Bone marrow (tissue), 2 donors: ENCODE measurements at places on chromosomes 13 and 19.

GRCh38 chr19:19746286-19747213, 13.6 kb upstream of the ZNF14 start:
- DNase-seq, result no peak

- DNase-seq, result no peak
Observed at GRCh38 chr13:81800433-81800832, 1459.5 kb upstream of the SPRY2 start.

- no peak for DNase-seq
Observed at GRCh38 chr13:60158321-60158801, 5.4 kb downstream of the DIAPH3 start.

GRCh38 chr19:10222201-10222890, 8.8 kb downstream of the S1PR2 start:
- no peak for DNase-seq

- DNase-seq, result no peak
Observed at GRCh38 chr19:2582984-2583956, 107.3 kb downstream of the GADD45B start.

- DNase-seq, result no peak
Observed at GRCh38 chr13:97948041-97948440, 5.4 kb upstream of the IPO5 start.

DNA sequence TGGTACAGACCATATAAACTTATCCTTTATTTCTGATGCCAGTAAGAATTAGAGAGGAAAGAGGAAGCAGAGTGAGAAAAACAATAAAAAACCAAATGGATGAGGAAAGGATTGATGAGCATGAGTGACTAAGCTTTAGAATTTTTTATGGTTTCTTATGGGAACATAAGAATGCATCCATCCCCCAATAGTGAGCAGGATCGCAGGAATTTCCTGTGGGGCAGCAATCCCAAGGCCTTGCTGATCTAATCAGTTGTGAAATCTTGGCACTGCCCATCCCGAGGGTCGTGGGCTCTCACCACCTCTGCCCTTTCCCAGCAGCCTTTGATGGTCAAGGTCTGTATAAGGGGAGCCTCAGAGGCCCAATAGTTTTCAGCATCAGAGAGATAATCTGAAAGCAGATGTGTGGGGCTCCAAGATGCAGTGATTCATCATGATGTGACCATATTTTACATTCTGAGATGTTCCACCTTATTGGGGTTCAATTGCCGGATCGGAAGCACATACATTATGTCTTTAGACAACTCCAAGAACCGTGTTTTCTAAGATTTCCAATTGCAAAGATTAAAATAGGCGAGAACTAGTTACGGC, 222.1 kb downstream of the DNAJC15 start:
- DNase-seq, result no peak

DNA sequence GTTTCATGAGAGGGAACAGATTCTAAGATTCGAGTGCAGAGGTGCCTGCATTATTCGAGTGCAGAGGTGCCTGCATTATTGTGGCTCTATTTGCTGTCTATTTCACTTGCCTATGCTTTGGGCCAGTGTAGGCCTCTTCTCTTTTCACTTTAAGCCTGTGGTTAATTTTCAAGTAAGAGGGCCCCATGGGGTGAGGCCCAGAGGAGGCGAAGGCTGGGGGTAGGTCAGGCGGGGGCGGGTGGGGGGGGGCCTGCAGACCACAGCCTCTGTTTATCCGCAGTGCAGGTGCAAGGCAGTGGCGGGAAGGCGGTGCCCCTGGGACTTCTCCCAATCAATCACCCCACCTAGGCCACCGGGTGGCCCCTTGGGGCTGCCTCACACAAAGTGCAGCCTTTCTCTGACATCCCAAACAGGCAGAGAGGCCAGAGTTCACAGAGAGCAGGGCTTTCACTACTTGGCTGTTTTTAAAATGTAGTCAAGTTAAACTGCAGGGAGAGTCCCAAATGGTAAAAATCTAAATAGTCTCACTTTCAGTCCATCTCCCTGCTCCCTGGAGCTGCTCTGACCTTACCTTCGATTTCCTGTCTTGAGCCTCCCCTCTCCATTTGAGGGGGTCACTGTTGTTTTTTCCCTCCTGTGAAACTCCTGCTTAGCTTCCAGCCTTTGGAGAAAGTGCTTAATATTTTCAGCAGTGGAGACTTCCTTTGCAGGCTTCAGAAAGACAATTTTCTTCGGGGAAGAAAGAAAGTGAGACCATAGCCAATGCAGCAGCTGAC, 249.0 kb downstream of the DLEU7 start:
- DNase-seq, result no peak

GRCh38 chr13:99496184-99497142, 4.8 kb upstream of the TM9SF2 start:
- DNase-seq, result peak; percentile 49

GRCh38 chr19:45499196-45500180, 1.2 kb downstream of the PPM1N start:
- peak; percentile 37 for DNase-seq

- no peak for DNase-seq
Observed at GRCh38 chr19:34856052-34856451, 70.7 kb upstream of the ZNF30 start.

DNA sequence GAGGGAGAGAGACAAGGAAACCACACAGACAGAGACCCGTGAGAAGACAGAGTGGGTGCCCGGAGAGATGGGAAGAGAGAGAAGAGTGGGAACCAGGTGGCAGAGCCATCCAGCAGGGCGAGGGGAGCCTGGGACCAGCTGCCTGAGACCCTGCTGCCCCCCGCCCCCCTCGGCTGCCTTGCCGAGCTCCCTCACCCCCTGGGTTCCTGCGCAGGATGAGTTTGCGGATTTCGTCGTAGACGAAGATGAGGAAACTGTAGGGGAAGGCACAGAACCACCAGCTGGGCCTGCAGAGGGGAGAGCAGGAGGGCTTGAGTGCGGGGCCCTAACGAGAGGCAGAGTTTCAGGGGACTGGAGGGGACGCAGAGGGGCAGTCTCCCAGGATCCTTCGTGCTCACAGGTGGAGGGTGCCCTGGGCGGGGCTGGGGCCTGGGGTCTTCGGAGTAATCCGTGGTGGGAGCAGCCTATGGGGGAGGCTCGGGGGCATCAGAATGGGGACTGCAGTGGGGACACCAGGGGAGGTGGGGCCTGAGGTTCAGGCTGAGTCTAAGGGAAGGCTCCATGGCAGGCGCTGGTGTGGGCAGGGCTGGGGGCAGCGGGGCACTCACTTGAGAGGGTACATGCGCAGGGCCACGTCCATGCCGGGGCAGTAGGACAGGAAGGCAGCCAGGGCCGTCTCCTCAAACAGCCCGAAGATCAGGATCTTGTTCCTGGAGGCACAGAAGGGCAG, 8.1 kb upstream of the RABAC1 start:
- peak; percentile 11 for DNase-seq

- no peak for DNase-seq
Observed at GRCh38 chr19:6227936-6228325, 51.8 kb downstream of the MLLT1 start.

GRCh38 chr19:2820112-2820702, 539 bp downstream of the ZNF554 start:
- no peak for DNase-seq

GRCh38 chr19:50308991-50309390, 20.2 kb downstream of the KCNC3 start:
- DNase-seq, result no peak

- no peak for DNase-seq
Observed at GRCh38 chr13:48954081-48954480, 21.6 kb upstream of the FNDC3A start.
